ENCODE measurements at places on chromosomes 12 and 14.
A peak's percentile ranks its signal among the peaks of the same experiment; 100 is the strongest.

DNA sequence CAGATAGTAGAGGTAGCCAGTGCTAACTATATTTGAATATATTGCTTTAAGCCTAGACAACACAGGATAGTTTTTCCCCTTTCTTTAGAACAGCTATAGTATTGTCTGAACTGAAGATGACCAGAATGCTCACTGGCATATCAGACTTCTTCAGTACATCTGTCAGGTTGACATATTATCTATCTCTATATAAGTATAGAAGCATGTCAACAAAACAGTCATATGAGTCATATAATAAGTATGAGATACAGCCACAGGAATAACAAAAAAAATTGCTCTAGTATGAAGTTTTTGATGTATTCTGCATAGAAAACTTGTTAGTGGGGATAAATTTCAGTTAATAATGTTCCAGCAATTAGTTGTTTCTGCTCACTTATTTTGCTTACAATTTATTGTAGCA, 767.7 kb downstream of the LRFN5 start:
- no peak for DNase-seq

- peak; percentile 59 for DNase-seq
These were observed at the start of gene BIN2 for GRCh38 chr12:51323966-51324895. Gene BIN2, minus strand, starts transcription at chr12:51324174. Its CDS starts 72 bp downstream, at chr12:51324102.

DNA sequence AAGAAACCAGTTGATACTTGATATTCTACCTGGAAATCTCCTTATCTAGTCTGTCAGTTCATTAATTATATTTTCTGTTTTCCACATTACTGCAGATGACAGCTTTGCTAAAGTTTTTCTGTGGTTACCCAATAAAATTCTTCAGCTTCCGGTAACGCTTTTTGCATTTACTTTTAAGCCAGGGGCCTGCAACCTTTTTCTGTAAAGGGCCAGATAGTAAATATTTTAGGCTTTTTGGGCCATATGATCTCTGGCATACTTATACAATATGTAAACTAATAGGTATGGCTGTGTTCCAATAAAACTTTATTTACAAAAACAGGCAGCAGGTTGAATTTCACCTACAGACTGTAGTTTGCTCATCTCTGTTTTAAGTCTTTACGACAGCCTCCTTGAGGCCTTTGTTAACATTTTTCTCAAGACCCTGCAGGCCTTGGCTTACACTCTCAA, 48.3 kb downstream of the SPATS2 start:
- DNase-seq: no peak

DNA sequence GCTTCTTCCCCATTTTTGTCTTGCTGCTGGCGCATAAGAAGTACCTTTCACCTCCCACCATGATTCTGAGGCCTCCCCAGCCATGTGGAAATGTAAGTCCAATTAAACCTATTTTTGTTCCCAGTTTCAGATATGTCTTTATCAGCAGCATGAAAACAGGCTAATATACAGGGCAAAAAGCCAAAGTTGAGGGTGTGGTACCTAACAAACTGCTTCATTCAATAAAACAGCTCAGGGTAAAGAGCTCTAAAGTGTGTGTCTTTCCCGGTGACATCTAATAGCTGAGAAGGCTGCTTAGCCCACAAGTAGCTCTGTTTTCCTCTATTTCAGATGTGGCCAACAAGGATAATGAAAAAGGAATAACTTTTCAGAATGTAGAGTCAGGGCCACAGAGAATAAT, 76.7 kb upstream of the SLC8A3 start:
- no peak for DNase-seq

DNA sequence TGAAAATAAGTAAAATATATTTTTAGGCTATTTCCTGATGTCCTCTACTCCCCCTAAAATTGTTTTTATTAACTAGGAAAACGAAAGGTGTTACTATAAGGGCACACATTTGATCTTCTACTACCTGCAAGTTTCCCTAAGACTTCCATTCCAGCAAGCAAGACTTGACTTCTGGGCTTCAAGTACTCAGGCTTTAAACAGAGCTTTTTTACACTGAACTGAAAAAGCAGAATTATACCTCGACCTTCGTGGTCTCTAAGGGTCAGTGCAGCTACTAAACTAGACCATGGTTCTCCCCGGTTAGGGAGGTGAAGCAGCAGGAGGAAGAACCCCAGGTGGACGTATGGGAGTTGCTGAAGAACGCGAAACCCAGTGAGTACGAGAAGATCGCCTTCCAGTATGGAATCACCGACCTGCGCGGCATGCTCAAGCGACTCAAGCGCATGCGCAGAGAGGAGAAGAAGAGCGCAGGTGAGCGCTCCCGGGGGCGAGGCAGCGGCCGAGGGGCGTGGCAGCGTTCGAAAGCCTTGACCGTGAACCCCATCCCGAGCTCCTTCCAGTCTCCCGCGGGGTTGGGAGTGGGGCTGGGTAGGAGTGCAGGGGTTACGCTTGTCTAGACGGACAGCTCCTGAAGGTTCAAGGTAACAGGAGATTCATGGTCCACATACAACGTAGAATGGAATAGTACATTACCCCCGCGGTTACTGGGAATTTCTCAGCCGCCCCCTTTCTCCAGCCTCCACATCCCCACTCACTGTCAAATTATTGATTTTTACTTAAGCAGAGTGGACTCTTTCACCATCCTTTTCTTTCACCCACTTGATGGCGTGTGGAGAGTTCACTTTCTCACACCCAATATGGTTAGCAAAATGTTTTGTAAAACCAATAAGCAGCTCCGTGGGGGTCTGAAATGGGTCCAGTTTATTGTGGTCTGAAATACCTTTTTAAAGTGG, 47.6 kb downstream of the MYBPC1 start:
- DNase-seq: peak; percentile 15

DNA sequence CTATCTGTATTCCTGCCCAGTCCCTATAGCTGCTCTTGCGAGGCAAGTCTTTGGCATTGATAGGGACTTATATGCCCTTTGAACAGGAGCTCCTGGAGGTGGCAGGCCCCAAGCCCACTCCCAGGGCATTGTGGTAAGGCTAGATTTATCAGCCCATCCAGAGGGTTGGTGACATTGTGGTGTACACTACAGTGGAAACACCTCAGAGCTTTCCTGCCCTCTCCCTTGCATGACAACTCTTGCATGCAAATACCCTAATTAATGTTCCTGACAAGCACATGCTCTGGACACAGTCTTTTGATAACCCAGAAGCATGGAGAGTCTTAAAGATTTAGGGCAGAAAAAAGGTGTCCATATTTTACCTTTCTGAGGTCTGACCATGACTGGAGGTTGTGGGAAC, 815 bp upstream of the RIPK3 start:
- DNase-seq: no peak

DNA sequence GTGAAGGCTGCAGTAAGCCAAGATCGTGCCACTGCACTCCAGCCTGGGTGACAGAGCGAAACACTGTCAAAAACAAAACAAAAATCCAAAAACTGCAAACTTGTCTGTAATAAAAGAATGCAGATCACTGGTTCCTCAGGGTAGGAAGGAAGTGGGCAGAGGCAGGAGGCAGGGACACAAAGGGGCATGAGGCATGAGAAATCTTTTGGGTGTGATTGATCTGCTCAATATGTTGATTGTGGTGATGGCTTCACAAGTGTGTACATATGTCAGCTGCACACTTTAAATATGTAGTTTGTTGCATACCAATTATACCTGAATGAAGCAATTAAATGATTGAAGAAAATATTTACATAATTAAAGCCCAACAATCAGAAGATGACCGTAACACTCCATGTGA, 117.6 kb downstream of the CMAS start:
- DNase-seq: no peak

Data from suppressor macrophage treated with lipopolysaccharide for 1 hour (primary cell).